ENCODE measurements at places on chromosomes 13 and 19.

DNA sequence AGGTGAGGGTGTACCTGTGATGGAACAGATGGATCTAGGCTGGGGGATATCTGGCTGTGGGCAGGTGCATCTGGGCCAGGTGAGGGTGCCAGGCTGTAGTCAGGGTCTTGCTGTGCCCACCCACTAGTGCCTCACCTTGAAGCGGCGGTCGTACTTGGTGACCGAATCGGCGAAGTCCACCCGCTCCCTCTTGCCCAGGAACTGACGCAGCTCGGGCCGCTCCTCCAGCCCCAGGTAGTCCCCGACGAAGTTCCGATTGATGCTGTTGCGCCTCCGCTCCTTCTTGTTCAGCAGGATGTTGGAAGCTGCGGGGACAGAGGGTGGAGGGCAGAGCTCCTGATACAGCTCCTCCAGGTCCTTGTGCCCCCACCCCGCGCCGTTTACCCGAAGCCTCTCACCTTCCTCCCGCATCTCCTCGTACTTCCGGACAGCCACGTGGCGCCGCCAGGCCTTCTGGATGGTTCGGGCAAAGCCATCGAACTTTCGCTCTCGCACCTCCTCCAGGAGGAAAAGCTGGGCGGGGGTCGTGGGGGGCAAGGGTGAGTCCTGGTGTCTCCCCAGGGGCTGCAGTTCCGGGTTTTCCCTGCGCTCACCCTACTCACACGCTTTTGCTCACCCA is 16.2 kb upstream of the ZNF414 start:
- DNase-seq = no peak

DNA sequence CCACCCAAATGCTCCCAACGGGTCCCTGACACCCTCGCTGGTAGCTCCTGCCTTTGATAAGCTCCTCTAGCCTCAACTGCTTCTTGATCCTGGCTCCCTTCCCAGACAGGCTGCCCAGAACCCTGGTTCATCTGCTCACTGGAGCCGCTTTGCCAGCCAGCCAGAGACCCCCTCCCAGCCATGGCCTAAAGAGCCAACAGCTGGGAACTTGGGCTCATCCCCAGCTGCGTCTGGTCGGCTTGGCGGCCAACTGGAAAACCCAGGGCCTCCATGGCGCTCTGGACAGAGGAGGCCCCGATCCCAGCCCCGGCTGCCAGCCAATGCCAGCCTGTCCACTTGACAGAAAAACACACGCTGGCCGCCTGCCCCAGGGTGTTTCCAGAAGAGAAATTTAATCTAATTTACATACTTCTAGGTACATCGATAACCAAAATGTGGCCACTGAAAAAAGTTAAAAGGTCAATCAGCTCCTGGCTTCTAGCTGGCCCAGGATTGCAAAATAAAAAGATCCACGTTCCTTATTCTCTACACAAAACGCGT is 3.0 kb upstream of the AKAP8L start:
- DNase-seq = no peak

- no peak for DNase-seq
Observed at GRCh38 chr13:25971459-25972145, 80.2 kb downstream of the SHISA2 start.

DNA sequence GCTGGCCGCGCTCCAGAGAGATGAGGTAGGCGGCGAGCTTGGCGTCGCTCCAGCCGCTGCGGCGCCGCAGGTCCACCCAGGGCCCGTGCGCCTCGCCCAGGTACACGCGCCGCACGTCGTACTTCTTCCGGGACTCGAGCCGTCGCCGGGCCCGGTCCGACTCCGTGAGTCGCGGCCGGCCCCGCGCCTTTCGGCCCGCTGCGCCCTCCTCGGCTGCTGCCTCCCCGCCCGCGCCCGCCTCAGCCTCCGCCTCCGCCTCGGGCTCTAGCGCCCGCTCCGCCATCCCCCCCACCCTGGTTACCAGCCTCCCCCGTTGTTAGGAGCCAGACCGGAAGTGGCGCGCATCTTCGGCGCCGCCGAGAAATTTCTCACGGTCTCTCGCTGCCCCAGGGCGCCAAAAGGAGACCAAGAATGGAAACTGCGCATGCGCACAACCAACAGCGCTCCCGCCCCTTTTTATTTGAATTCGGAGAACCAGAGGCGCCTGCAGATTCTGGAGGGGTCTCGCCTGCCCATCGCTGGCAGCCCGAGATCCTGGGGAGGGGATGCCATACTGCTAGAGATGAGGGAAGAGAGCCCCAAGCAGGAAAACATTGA is at the start of gene ZNF653:
ZNF653 (minus strand) TSS at position 336 of the 597 bp plus-strand sequence; CDS start at position 283, 53 bp downstream.
- DNase-seq = peak; percentile 97
